ENCODE measurements at places on chromosomes 16 and 17.
A peak's percentile ranks its signal among the peaks of the same experiment; 100 is the strongest.

- no peak for DNase-seq
Measured at GRCh38 chr16:17412221-17412620, 58.5 kb downstream of the XYLT1 start.

DNA sequence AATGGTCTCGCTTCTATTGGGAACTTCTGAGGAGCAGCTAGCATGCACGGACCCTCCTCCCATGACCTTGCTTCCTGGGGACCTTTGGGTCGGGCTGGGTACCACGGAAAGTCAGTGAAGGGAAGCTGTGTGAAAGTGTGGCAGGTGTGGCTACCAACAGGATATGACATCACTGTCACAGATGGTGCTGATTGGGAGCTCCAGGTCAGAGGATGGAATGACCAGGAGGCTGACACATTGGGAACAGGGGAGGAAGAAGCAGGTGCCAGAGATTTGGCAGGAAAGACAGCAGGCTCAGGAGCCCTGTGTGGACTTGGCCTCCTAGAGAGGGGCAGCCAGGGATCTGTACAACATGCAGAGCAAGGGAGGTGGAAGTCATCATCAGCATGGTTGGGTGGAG lies 34.0 kb downstream of the CPNE2 start:
- no peak for DNase-seq

DNA sequence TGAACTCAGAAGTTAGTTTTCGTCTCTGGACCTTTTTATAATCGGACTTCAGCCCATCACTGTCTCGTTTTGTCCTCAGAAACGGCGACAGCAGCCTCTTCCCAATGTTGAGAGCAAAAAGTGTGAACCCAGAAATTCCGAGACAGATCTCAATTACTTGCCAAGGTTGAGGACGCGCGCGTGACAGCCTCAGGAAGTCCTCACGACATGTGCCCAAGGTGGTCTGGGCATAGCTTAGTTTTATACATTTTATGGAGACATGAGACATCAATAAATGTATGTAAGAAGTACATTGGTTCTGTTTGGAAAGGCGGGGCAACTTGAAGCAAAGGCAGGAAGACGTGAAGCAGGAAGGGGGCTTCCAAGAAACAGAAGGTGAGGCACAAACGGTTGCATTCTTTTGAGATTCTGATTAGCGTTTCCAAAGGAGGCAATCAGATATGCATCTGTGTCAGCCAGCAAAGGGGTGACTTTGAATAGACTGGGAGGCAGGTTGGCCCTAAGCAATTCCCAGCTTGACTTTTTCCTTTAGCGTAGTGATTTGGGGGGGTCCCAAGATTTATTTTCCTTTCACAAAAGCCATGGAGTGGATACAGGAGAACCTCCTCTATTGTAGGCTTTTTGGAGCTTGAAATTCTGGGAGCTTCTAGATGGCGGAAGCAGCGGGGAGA lies 583 bp upstream of the ZNF747 start:
- DNase-seq = no peak

DNA sequence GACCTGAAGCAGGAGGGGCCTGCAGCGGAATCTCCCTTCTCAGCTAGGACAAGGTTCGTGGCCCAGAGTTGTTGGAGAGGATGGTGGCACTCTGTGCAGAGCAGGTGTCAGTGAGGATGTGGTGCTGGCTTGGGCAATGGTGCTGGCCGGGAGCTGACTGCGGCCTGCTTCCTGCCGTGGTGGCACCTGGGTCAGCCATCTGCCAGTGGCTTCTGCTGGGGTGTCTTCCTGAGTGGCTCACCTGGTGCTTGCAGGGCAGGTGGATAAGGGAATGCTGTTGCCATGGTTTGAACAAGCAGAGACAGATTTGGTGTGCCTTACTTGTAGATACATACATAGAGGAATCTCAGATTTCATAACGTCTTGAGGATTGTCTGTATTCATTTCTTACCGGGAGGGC lies 69.6 kb downstream of the SEC14L1 start:
- no peak for DNase-seq

DNA sequence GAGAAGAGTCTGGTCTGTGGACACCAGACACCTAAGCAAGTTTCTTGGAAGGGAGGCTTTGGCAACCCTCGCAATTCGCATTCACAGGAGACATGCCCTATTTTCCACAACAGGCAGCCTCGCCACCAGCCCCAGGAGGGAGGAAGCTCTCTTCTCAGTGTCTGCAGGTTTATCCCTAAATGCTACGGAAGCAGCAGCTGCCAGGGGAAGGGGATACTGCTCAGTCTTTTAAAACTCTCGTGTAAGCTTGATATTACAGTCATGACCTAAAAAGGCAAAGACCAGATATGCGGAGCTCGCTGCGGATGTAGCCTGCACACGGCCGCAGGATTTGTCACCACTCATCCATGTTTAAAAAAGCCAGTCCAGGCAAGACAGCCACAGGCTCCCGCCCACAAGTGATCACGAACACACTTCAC lies 159.2 kb upstream of the RPH3AL start:
- DNase-seq = no peak

DNA sequence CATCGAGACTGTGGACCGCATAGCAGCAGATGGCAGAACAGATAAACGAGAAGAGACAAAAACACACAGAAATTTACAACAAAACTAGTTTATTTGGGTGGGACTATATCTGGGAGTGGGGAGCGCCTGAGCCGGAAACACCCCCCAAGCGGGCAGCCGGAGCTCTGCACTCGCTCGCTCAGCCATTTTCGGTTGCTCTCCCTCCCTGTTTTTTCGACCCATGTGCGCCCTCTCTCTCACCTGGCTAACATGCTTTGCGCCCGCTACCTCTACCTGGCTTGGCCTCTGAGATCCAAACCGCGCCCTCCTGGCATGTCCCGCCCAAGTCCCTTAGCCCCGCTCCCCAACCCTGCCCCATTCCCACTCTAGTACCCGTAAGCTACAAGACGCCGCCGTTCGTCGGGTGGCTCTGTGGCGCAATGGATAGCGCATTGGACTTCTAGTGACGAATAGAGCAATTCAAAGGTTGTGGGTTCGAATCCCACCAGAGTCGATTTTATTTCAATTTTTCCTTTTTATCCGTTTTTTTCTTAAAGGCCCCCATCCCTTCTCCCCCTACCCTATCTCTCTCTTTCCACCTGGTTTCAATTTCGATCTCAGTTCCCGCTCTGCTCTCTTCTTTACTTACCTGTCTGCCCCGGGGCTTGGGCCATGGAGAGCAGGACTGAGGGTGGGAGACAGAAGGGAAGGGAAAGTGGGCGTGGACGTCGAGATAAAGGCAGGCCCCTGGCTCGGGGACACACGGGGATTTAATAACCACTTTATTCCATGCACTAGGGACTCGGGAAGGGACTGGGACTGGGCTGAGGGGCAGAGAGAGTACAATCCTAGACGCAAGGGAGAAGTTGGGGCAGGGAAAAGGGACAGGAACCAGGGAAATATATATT lies 2.4 kb upstream of the ALOXE3 start:
- peak; percentile 71 for DNase-seq

- no peak for DNase-seq
Measured at GRCh38 chr17:69828087-69828486, 246.9 kb upstream of the KCNJ16 start.

DNA sequence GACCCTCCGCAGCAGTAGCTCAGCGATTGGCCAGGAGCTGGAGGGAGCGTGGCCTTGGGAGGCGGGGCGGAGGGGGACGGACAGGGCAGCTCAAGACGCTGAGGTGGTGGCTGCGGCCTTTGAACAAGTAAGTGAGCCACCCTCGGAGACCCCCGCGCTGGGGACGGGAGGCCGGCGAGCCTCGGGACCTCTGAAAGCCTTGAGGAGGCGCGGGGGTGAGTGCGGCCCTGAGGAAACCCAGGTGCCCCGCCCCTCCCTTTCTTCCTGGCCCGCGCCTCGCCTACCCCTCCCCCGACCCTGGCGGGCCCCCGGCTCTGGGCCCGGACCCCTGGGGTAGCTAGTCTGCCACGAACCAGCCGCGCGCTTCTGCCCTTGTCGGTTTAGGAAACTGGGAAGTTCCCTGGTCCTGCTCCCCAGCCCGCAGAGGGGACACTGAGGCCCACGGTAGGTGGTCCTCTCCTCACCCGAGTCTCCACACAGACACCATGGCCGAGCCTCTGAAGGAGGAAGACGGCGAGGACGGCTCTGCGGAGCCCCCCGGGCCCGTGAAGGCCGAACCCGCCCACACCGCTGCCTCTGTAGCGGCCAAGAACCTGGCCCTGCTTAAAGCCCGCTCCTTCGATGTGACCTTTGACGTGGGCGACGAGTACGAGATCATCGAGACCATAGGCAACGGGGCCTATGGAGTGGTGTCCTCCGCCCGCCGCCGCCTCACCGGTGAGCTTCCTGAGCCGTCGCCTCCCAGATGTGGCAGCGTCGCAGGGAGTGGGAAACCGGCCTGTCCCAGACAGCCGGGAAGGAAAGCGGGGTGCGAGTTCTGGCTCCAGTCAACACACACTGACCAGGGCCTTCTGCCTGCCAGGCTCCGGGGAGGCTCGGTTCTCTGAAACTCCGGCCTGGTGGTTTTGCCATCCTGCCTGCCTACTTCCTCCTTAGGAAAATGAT lies at the start of gene MAPK7:
TSS of gene MAPK7 (plus strand) at position 83 of the 945 bp plus-strand sequence. CDS start at position 486, 403 bp downstream.
- no peak for DNase-seq

GRCh38 chr17:83106913-83107655 lies 27.7 kb downstream of the METRNL start:
- no peak for DNase-seq

DNA sequence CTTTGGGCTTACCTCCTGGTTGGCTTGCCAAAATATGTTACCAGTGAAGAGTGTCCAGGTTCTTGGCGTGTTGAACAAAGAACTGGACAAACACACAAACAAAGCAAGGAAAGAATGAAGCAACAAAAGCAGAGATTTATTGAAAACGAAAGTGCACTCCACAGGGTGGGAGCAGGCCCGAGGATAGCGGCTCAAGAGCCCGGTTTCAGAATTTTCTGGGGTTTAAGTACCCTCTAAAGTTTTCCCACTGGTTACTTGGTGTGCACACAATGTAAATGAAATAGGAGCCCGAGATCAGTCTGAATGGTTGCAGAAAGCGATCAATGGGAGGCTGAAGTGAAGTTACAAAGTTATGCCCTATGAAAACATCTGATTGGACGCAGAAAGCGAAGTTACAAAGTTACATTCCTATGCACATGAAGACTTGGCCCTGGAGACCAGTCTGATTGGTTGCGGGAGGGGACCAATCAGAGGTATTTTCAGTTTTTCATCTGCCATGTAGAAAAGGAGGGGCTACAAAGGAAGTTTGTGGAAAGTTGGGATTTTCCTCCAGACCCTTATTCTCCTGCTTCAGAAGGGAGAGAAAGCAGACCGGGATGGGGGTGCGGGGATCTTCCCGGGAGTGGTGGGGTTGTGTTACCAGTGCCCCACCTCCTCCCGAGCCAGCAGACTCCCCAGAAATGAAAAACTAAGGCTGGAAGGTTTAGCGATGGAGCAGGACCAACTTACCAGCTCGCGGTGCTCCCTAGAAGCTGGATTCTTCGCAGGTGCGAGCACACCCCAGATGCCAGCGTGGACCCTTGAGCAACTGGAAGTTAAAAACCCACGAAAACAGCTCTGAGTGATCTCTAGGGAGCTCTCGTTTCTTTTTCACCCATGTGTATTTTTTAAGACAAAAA lies at the start of gene SLFN12:
TSS of gene SLFN12 (minus strand) at position 325 of the 899 bp plus-strand sequence. CDS start 9,472 bp downstream, outside the sequence.
- no peak for DNase-seq

GRCh38 chr17:2090210-2090641 lies 35.3 kb downstream of the HIC1 start:
- no peak for DNase-seq

GRCh38 chr16:68772030-68772681 lies 35.1 kb downstream of the CDH1 start:
- DNase-seq = no peak

- DNase-seq = no peak
Measured at GRCh38 chr17:32976605-32977004, 15.0 kb upstream of the SPACA3 start.

DNA sequence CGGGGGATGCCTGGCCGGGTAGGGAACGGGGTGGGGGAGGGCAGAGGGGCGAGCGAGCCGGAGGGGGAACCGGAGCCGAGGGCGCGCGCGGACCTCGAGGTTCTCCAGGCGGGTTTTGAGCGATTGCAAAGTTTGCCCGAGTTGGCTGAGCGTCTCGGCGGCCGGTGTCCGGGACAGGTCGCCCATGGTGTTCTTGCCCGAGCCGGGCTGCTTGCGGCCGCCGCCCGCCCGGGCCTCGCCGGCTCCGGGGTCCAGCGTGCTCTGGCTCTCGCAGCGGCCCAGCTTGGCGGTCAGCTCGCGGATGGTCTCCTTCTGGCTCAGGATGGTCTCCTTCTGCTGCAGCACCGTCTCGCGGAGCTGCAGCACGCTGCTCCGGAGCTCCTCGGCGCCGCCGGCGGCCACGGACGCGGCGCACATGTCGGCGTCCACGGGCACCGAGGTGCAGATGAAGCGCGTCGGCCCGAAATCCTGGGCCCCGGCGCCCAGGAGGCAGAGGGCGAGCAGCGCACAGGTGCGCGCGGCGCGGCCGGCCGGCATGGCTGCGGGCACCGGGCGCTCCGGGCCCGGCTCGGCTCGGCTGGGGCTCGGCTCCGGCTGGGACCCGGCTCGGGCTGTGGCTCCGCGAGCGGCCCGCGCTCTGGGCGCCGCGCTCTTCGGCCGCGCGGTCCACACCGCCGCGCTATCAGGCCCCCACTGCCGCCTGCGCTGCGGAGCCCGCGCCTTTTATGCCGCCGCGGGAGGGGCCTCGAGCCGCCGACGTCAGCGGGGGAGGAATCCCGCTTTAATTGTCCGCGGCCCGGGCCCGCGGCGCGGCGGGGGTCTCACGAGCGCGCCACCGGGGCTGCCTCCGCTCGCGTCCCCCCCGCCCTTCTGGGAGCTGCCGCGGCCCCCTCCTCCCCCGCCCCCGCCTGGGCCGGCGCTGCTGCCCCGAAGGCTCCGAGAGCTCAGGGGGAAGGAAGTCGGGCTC lies at the start of gene NPTX1:
TSS of gene NPTX1 (minus strand) at position 698 of the 967 bp plus-strand sequence. CDS start at position 537, 161 bp downstream.
- no peak for DNase-seq

DNA sequence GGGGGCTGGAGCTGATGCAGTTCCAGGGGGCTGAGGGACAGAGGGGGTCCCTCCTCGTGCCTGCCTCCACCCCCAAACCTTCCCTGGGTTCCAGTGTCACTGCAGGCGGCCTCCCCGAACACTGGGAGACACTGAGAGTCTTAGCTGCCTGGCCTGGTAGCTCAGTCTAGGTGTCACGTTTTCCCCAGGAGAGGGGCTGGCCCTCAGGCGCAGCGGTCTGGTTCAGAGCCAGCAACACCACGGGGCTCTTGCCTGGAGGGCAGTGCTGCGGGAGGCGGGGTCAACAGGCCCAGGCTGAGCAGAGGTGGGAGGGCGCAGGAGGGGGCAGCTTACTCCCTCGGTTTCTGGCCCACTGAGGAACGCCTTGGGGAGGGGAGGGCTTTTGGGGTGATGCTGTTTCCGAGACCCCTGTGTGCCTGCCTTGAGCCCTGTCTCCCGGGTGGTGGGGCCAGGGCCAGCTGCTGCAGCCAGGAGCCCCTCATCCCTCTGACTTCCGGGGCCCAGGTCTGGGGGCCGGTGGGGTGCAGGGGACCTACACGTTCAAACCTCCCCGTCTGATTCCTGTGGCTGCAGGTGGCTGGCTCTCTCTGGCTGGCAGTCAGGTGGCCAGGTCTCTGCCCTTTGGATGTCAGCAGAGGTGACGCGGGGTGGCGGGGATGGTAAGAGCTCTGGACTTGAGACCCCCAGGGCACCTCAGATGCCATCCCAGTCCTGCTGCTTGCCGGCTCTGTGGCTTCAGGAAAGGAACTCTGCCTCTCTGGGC lies 89.3 kb upstream of the GSE1 start:
- no peak for DNase-seq

Measured in stimulated activated CD4-positive, alpha-beta T cell treated with anti-CD3 and anti-CD28 coated beads, Interleukin-1b, Interleukin-23, amount 100 ng/mL, for 1 hour (primary cell).